ENCODE measurements at places on chromosomes 12 and 14.
A peak's percentile ranks its signal among the peaks of the same experiment; 100 is the strongest.

GRCh38 chr12:59007620-59008019 is 87.3 kb upstream of the LRIG3 start:
- no peak for DNase-seq

- DNase-seq, result no peak
Measured at GRCh38 chr14:71629250-71629649, 303.0 kb upstream of the RGS6 start.

GRCh38 chr12:111152561-111152960 is 216.3 kb downstream of the PHETA1 start:
- no peak for DNase-seq

DNA sequence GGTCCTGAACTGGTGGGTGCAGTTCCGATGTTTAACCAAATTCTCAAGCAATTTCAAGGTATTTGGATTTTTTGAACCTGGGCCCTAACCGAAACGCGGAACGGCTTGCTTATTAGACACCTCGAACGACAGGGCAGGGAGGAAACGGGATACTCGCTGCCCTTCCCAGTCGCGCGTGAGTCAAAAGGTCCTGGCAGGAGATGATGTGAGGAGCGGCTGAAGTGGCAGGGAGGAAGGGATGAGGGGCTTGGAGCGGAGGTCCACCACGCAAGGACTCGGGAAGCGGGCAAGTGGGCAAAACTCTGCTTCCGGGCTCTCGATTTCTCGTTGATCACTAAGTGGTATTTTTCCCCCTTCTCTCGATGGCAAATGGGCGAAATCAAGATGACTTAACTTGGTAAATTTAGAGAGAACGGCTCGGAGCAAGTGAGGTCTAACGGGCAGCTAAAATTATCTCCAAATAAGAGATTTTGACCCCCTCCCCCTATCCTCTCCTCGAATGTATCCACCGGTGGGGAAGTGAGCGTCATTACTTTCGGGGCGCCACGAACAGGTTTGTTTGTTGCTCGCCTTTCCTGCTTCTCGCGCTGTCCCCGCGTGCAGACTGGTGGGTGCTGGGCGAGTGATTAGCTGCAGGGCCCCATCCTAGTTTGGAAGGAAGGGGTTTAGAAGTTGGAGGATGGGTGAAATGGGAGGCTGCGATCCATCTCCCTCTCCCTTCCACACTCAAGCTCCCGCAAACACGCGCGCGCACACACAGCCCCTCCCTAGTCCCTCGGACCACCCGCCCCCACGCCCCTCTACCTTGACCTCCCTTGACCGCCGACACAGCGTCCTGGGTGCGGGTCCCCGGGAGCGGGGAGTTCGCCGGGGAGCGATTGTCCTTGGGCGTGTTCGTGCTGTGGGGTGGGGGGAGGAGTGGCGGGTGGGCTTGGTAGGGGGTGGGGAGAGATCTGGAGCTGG is 986 bp upstream of the NTF3 start:
- DNase-seq, result no peak

DNA sequence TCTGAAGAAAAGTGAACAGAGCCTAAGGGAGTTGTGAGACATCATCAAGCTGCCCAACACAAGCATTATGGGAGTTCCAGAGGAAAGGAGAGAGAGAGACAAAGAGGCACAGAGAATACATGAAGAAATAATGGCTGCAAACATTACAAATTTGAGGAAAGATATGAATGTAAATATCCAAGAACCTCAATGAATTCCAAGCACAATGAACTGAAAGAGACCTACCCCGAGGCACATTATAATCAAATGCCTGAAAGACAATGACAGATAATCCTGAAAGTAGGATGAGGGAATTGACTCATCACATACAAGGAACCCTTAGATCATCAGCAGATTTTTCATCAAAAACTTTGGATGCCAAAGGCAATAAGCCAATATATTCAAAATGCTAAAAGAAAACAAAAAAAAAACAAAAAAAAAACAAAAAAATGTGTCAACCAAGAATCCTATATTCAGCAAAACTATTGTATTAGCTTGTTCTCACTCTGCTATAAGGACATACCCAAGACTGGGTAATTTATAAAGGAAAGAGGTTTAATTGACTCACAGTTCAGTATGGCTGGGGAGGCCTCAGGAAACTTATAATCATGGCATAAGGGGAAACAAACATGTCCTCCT is 37.8 kb downstream of the BCL2L14 start:
- DNase-seq, result no peak

GRCh38 chr12:23899434-23899833 is 50.0 kb downstream of the SOX5 start:
- no peak for DNase-seq

DNA sequence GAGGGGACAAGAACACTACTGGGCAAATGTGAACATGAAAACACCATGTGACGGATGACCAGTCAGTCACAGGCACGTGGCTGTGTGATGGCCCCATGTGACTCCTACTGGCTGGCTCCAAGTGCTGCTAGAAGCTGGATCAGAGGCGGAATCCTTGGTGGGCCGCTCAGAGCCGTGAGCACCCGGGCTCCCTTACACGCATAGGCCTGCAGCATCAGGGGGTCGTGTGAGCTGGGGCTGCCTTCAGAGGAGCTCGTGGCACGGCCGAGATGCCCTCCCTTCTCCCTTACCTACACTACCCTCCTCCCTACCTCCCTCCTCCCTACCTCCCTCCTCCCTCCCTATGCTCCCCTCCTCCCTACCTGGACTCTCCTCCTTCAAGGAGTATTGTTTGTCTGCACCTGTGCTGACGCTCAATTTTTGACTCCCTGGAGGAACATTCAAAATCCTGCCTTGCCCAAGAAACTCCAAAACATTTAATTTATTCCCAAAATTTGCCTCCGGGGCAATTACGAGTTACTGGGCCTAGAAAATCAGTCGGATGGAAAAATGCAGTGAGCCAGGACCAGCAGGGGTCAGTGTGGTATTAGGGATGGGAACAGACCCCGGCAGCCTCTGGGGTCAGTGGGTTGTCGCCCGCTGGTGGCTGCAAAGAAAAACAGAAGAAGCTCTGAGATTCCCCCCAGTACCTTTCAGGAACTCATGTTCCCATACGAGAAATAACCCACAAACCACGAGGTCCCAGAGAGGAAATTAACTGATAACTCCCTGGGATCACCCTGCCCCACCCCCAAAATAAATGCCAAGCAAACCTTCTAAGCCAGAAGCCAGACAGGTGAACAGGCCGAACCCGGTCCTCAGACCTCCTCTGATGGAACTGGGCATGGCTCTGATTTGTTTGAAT is 61.3 kb downstream of the C14orf132 start:
- DNase-seq, result peak; percentile 82

DNA sequence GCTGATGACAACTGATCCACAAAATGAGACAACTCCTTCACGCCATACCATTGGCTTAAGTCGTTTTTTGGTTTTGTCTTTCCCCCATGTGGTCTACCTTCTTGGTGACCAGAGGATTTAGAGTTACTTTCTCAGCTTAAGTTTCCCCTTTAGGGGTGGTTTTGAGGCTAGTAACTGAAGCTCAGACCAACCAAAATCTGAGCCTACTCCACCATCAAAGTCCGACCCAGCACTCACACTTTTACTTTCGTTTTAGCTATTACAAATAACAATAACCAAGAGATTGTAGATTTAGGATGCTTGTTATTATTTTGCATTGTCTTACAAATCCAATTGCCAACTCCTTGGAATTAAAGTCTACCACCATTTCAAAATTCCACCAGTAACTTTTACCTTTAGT is 130.6 kb upstream of the MDM1 start:
- no peak for DNase-seq

- no peak for DNase-seq
Measured at GRCh38 chr12:84585776-84586395, 326.7 kb downstream of the SLC6A15 start.

DNA sequence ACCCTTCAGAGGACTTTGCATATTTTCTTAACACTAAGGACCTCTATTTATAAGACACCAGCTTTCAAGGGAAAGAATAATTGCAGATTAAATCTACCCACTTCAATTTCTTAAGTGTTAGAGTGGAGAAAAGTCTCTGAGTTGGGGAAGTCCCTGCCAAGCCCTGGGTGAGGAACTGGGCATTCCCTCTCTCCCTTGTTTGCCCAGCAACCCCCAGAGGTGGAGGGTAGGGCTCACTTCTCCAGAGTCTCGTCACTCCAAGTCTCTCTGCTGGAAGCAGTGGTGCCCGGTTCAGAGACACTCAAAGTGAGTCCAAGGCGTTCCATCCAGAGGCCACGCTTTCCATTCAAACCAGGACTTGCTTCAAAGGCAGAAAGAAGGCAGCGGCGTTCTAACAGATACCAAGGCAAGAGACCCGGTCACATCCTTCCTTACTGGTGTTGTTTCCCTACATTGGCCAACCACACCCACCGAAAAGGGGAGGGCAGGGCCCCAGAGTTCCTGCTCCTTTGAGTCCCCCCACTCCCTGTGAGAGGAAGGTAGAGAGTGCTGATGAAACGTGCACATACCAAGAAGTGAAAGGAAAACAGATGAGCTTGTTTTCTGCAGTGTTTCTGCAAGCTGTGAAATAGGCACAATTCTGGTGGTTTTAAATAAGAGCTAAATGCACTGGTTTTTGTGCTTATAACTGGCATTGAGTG is 6.1 kb upstream of the BDKRB2 start:
- DNase-seq, result peak; percentile 21

DNA sequence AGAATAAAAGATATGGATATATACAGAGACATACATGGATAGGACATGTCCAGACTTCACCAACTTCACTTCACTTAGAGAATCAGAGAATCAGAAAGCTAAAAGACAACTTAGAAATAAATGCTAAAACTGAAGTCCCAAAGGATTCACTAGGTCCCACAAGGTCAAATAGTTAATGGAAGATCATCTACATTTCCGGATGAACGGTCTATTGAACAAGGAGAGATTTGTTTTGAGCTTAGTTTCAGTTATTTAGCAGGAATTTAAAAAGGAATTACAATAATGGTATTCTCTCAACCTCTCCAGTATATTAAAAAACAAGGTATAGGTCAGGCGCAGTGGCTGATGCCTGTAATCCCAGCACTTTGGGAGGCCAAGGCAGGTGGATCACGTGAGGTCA is 187.0 kb downstream of the MED13L start:
- DNase-seq, result no peak

GRCh38 chr14:90523544-90523943 is 126.7 kb downstream of the CALM1 start:
- peak; percentile 91 for DNase-seq

DNA sequence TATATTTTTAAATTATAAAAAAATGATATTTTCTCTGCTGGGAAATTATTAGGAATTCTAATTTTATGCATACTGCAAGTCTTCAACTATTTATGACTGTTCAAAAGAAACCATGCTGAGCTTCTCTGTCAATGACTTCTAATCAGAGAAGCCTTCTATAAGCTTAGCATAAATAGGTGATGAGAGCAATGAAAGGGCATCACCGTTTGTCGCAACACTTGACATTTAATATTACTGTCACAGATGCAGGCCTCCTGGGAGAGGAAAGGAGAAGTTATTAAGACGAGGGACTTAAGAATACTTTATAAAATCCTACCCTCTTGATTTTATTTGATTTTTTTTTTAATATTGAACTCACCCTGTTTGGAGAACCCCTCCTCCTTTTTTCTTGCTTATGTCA is 69.8 kb downstream of the CAPZA3 start:
- no peak for DNase-seq

DNA sequence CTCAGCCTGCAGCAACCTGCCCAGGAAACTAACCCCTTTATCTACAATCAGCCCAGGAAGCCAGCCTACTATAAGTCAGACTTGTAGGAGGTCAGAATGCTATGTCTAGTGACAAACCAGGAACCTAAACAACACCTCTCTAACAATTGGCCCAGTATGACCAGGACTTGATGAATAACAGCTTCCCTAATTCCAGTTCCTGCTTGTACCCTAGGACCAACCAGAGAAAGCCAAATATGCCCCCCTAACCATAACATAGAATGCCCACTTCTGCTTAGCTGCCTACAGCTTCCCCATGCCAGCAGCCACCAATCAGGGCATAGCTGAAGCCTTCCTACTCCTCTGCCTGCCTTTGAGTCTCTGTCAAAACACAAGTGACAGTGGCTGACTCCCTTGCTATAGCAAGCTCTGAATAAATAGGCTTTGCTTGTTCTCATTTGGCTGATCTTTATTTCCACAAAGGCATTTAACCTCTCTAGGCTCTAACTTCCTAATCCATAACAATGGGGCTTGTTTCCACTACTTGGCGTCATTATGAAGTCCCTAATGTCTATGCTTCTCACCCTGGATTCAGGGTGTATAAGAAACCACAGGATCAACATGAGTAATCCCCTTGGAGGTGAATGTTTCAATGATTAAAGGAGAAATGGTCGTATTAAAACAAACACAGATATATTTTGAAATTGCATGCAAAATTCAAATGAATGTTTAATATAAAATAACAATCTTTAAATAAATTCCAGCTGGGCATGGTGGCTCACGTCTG is 220.2 kb downstream of the ANO6 start:
- no peak for DNase-seq

- no peak for DNase-seq
Measured at GRCh38 chr12:94863321-94864035, 140.0 kb downstream of the NDUFA12 start.

DNA sequence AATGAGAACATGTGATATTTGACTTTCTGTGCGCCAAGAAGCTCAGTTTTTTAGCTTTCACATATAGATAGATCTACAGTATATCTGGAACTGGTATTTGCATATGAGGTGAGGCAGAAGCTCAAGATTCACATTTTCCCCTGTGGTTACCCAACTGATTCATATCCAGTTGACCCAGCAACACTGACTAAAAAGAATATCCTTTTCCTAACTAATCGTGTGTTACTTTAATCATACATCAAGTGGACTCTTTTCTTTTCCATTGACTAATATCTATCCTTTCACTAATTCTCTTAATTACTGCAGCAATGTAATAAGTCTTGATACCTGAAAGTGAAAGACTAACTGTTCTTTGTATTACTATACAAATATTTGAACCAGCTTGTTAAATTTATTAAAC is 236.1 kb downstream of the AEBP2 start:
- DNase-seq, result no peak

- DNase-seq, result no peak
Measured at GRCh38 chr12:108341356-108341755, 2.2 kb upstream of the CMKLR1 start.

GRCh38 chr14:80269353-80269925 is 58.1 kb upstream of the DIO2 start:
- no peak for DNase-seq
